ENCODE measurements at places on chromosomes 13 and 19.

GRCh38 chr19:38739440-38740256 is 4.6 kb downstream of the CAPN12 start:
- DNase-seq: no peak

- no peak for DNase-seq
Measured at GRCh38 chr13:89550938-89551337, 1796.5 kb upstream of the MIR17HG start.

DNA sequence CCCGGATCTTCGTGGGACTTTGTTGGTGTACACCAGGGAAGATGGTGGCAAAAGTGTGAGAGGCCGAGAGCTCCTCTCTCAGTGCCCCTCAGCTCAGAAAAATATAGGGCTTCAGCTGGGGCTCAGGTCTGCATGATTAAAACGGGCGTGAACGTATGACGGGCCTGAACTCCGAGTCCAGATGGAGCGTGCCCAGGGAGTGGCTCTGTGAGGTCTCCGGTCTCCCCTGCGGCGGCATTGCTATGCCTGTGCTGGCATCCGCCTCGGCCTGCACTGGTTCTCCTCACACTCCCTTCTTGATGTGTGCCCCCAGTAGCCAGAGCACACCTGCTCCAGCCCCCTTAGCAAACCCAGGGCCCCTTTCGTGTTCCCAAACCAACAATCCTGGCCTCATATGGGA is 82.0 kb downstream of the TEX29 start:
- no peak for DNase-seq

DNA sequence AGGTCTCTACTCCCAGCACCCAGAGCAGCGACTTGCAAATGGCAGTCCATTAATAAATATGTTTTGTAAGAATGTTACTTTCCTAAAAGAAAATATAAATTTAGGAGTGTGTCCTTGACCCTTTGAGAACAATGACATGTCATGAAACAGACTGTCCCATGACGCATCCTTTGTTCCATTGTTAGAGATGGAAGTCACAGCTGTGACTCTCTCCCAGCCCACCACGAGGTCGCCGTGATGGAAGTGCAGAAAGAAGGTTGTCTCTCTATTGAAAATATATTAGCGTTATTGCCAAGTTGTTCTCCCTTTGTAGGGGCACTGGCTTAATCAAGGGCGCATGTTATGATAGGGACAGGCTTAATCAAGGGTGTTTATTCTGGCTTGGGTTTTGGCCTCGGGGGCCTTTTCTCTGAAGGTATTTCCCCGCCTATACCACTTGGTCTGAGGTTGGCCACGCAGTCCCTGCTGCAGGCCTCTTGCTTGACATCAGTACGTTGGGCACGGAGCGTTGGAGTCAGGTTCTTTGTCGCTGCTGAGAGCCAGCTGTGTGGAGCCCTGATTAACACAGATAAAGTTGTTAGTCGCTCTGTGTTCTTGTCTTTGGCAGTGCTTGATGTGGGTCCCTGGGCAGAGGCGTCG is 126.7 kb upstream of the ZNF536 start:
- DNase-seq: no peak

DNA sequence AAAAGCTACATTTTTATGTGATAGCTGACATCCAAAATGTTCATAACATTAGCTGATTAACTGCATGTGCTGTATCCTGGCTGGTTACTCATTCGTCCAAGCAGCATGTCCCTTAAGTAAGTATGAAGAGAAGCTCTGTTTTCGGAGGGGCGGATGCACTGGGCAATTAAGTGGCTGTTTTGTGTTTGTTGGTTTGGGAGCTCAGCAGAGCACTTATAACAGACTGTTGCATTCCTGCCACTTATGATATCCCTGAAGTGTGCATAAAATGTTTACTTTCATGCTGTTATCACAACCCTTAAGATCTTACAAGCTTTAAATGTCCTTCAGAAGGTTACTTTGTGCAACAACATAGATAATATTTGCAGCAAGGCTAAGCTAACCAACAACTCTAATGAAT is 264.1 kb downstream of the NALCN start:
- DNase-seq: no peak

DNA sequence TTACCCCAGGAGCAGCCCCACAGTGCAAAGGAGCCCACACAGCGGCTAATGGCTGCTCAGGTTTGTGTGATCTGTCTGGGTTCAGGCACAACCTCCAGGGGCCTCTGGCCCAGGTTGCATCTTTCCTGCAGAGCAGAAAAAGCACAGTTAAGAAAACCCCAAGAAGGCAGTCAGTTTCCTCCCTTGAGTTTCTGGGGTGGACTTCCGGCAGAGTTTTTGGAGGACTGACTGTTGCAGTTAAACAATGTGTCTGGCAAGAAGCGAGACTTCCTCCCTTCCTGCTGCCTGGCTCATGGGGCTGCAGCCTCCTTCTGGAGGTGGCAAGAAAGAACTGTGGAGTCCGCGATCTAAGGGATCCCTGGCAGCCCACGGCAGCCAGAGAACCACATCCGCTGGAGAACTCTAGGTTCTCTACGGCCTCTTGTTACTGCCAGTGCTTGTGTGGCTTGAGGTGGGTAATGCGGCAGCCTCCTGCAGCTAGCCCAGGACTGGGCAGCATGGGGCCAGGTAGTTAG is 114.4 kb downstream of the ZDHHC20 start:
- peak; percentile 81 for DNase-seq

GRCh38 chr13:37816276-37816675 is 53.3 kb downstream of the TRPC4 start:
- no peak for DNase-seq

DNA sequence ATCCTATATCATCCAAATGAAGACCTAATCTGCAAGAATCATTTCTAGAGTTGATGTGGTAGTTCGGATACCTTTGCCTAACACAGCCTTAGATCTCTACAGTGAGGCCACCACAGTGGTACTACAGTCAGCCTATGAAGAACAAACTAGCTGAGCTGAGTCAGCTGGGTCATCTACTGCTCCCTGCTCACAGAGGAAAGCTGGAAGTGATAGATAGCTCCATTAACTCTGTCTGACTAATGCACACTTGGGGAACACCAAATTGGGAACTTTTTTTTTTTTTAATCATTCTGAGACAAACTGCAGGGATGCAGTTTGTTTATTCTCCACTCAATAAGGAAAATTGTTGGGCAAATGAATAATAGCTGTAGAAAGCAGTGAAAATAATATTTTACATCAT is 1160.6 kb downstream of the PCDH9 start:
- DNase-seq: no peak

GRCh38 chr13:110398564-110399507 is 91.8 kb downstream of the COL4A2 start:
- no peak for DNase-seq

DNA sequence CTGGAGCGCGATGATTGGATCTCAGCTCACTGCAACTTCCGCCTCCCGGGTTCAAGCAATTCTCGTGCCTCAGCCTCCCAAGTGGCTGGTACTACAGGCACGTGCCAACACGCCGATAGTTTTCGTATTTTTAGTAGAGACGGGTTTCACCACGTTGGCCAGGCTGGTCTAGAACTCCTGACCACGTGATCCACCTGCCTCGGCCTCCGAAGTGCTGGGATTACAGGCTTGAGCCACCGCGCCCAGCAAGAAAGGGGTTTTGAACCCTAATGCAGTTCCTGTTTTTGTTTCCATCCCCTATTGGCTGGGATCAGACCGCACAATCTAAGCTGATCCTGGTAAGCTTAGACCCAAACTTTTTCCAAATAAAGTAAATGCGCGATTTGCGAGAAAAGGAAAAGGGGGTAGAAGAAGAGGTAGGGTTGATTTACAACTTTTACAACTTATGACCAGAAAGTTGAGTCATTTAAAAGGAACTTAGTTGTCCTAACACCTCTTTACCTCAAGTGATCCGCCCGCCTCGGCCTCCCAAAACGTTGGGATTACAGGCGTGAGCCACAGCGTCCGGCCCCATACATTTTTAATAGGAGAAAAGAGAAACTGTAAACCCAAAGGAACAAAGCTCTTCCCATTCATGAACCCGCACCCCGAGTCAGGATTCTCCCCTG is 764 bp downstream of the ZNF626 start:
- DNase-seq: no peak

GRCh38 chr19:17420475-17420924 is 653 bp downstream of the MVB12A start:
- peak; percentile 16 for DNase-seq

DNA sequence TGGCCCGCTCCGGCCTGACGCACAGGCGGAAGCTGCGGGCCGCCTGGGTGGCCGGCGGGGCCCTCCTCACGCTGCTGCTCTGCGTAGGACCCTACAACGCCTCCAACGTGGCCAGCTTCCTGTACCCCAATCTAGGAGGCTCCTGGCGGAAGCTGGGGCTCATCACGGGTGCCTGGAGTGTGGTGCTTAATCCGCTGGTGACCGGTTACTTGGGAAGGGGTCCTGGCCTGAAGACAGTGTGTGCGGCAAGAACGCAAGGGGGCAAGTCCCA is 4.4 kb downstream of the FFAR1 start:
- DNase-seq: no peak

- peak; percentile 98 for DNase-seq
Measured at GRCh38 chr19:58554494-58555368, at the start of gene CHMP2A. TSS of gene CHMP2A (minus strand) at chr19:58555105. CDS start at chr19:58554212, 893 bp downstream.

DNA sequence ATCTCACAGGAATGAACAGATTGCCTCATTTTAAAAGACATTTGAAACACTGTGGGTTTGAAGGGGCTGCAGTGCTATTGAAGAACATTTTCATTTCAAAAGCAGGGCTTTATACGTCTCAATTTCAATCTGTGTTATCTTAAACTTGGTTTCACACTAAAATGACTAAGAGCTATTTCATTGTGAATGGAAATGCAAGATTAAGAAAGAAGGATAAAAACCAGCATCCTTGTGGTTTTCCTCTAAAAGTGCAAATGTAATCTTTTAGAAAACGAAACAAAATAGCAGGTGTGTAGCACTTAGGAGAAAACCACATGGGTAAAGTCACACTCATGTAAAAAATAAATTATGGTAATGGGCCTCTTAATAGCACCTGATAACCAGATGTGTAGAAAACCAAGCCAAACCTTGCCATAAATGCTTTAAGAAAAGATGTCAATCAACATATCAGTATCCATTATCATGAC is 397.7 kb downstream of the GPC6 start:
- DNase-seq: no peak

DNA sequence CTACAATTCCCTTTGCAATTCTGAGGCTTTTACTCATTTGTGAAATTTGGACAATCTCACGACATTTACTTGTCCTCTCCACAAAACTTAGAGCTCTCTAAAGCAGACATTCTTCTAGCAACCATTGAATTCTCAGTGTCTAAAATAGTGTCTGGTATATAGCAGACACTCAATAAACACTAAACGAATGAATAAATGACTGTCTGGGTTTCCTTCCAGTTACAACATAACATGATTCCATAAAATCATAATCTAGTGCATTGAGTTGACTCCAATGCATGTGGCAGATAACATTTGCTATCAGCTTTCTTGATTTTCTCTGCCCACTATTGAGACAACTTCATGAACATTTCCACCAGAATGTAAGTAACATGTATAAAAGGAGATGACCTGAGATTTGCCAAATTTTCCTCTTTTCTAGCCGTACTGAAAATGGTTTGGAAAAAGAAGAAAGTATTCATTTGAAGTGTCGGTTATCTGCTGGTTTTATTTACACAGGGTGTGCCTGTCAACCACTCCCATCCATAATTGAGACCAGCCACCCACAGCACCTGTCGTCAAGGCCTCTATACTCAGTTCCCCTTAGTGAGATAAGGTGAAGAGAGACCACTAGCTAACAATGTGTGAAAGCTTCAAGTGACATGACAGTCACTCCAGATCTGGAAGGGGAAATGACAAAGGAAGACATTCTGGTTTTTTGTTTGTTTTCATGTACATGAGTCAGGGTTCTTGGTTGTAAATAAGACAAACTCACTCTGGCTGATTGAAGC is 4.8 kb upstream of the SERP2 start:
- no peak for DNase-seq

- DNase-seq: no peak
Measured at GRCh38 chr19:5957170-5957569, 20.8 kb downstream of the RANBP3 start.

DNA sequence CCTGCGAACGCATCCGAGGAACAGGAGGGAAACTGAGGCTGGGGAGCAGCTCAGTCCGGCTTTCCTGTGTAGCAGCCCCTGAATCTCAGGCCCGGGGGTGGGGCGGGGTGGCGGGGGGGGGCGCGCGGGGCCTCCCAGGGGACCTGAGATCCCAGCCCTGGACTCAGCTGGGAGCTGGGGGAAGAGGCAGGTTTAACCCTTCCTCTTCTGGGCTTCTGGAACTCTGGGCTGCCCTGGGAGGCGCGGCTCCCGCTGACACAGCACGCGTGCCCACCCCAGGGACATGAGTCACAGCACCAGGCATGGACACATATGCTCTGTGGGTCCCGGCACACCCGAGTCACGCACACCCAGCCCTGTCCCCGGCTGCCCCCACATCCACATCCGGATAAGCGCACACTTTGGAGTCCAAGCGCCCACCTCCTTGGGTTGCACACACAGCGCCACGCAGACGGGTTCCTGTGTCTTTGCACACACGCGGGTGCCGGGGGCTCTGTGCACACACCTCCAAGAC is 3.5 kb upstream of the CIRBP start:
- DNase-seq: no peak

Measured in DND-41 (cell line).